ENCODE measurements at places on chromosomes 7 and 10.
A peak's percentile ranks its signal among the peaks of the same experiment; 100 is the strongest.

GRCh38 chr10:7260412-7260900, 150.4 kb downstream of the SFMBT2 start:
- peak; percentile 20 for DNase-seq

GRCh38 chr10:29546773-29547313, 87.9 kb downstream of the SVIL start:
- DNase-seq = no peak

- DNase-seq = no peak
These were observed 81.3 kb downstream of the SEMA3A start for GRCh38 chr7:84113286-84113685.

DNA sequence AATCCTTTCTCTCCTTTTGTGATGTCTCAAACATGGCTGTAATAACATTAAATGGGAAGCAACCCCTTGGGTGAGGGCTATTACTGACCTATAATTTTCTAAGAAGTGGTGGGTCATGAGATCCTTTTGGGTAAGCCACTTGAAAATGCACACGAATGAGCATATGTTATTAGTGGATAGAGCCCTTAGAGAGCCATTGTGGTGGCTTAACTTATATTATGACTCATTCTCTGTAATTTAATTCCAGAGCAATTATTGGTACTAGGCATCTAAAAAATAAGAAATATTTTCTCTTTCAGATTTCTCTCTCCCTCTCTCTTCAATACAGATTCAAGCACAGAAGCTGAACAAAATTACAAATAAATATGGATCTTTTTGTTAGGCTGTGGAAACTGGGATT, 1177.4 kb upstream of the PHF14 start:
- no peak for DNase-seq

GRCh38 chr10:91380873-91381256, 29.3 kb upstream of the HECTD2 start:
- DNase-seq = no peak

GRCh38 chr10:74008212-74008731, 10.4 kb downstream of the VCL start:
- DNase-seq = no peak

- no peak for DNase-seq
These were observed 31.8 kb upstream of the LSM8 start for GRCh38 chr7:118152149-118152548.

DNA sequence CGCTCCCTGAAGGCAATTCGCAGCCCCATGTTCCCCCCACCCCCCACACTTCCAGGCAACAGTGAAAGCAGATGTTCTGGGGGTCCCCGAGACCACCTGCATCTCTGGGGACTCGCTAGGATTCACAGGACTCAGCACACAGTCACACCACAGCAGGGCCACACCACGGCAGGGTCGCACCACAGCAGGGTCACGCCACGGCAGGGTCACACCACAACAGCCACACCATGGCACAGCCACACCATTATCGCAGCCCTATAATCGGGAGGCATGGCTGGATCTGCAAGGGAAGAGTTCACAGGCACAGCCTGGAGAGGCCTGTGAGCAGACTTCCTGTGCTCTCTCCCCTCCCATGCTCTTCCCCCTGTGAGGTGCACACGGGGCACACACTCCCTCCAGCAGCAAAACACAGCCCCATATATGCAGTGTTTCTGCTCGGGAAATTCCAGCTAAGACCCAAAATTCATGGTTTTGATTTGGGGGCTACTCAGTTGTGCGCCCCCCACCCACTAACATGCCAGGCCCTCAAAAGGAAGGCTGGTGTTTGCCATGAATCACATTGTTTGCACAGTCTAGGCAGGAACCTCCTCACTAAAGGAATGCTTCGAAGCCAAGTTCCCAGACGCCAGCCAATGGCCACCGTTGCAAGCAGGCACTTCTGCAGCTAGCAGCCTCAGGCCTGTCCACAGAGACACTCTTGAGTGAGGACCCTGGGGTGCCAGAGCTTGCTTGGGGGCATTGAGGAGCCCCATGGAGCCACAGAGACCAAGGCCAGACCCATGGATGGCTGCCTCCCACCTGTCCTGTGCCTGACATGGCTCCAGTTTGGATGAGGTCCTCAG, 7.0 kb upstream of the DPYSL4 start:
- DNase-seq = no peak

DNA sequence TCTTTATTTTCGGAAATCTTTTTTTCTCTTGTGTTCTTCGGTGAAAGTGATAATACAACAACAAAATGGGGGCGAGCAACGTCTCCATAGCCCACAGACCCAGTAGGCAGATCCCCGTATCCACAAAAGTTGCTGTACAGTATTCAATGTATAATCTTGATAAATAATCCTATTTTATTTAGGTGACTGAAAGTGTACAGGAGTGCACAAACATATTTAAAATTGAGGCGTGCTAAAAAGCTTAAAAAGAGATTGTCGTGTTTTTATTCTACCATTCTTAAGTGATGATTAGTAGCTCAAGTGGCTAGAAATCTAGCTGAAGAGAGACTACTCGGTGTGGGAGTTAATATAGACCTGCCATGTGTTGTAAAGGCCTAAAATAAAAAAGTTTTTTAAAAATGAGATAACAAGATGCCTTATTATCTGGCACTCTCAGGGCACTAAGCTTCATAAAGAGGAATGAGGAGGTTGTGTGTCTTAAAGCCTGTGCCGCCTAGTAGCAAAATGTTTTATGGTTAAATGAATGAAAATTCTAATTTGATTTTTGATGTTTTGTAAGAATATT, 1.6 kb downstream of the CAPZA2 start:
- DNase-seq = no peak

- DNase-seq = no peak
These were observed 430.9 kb downstream of the POM121L12 start for GRCh38 chr7:53466371-53466770.

GRCh38 chr7:32941681-32942414, 15.4 kb upstream of the FKBP9 start:
- no peak for DNase-seq

DNA sequence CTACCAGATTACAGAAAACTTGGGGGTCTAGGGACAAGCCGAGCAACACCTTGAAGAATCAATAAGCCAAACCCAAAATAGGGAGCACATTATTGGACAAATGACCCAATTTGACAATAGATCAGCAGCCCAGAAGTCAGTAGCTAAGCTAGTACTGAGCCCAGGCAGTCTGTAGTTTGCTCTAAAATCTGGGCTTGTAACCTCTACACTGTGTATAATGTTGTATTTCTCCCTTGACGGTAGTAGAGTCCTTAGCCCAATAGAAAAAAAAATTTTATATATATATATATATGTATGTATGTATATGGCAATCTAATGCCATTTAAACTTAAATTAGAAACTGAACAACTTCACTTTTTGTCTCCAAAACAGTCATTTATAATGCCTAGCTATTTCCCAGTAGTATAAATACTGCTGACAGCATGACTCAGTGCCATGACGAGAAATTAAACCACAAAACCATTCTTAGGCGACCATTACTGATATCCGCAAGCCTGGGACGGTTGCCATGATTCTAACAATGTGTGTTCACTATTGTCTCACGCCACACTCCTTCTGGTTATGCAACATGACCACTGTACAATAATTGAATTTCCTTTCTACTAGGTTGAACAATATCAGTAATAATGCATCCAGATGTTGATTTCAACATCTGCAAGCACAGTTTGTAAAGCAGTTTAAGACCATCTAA, 110.5 kb downstream of the IPMK start:
- DNase-seq = peak; percentile 15

GRCh38 chr10:117249493-117250093, 8.7 kb downstream of the SLC18A2 start:
- no peak for DNase-seq

DNA sequence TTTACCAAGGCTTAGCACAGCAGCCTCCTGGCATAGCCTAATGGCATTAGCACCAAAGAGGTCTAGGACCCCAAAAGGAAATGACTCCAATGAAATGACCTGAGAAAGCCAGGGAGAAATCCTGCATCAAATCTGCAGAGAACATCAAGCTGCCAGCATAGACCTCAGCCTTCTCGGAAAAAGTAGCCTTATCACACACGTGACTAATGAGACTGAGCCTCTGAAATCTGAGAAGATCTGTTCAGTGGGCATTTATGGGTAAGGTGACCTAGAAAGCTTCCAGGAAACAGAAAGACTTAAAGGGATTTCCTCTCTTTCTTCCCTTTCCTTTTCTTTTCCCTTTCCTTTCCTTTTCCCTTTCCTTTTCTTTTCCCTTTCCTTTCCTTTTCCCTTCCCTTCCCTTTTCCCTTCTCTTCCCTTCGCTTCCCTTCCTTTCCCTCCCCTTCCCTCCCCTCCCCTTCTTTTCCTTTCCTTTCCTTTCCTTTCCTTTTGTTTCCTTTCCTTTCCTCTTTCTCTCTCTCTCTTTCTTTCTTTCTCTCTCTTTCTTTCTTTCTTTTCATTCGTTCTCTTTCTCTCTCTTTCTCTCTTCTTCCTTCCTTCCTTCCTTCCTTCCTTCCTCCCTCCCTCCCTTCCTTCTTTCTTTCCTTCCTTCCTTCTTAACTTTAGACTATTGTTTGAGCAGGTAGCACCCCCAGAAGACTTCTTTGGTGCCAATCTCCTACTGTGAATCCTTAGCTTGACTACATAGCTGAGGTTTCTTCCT, 23.1 kb upstream of the PTTG1IP2 start:
- no peak for DNase-seq

DNA sequence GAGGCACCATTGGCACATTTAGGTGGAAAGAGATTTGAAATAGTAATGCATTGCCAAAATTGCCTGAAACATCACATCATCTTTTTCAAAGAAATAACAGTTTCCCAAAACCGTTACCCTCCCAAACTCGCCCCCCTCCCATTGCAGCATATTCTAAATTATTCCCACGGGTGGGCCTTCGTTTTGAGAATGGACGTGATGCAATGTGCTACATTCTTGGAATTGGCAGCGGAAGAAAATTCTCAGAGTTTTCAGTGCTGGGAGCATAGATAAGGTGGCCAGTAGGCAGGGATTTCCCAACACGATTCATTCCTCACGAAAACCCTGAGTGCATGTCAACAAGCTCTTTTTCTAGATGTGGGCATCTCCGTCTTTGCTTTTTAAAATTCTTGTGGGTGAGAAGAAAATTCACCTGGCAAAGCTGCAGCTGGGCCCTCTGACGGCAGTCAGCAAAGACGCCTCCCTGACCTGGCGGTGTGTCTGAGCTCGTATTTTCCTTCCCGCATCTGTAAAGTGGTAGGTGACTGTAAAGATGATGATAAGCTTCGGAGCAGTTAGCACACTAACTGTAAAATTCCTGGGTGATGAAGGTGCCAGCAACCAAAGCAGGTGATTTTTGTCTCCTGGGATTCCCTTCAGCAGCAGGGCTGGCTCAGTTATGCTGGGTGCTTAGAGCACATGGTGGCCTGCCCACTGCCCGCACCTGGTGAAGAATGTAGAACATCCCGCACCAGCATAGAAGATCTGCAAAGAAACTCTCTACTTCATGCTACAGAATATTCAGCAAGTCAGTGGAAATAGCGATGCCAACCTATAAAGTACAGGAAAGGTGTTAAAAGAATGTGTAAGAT, 141.9 kb upstream of the KLF6 start:
- DNase-seq = no peak

GRCh38 chr7:38318241-38318640, 44.8 kb upstream of the TARP start:
- DNase-seq = no peak

DNA sequence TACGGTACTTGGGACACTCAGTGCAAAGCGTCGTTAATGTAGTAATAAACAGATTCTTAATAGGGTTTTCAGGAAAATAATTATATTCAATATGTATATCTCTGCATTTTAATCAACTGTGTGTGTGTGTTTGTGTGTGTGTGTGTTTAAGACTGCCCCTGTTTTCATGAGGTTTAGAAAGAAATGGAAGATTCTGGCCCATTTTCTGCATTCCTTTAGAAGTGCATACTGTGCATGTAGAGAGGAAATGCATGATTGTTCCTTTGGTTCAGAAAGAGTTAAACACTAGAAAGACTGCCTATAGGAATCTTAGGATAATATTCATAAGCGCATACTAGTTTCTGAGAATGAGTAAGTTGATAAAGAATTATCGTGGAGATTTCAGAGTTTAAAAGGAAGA, 975 bp downstream of the CNTNAP2 start:
- no peak for DNase-seq

- DNase-seq = peak; percentile 3
These were observed 33.1 kb downstream of the PPIF start for GRCh38 chr10:79380125-79380945.

DNA sequence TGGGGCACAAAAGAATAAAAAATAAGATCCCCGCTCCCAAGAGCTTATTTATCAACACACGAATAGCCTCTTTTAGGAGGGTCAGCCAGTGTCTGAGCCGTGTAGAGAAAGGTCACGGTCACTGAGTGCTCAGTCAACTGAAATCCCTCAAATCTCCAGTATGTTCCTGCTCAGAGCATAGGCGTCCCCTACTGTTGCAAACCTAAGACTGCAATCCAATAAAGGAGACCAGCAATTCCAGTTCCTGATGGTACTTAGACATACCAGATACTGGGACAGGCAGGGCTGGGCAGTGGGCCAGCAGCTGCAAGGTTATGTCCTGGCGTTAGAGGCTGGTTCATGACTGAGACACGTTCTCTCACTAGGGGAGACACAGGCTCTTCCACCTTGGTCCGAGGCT, 93.6 kb downstream of the CACNB2 start:
- no peak for DNase-seq

GRCh38 chr10:132580143-132580542, 42.6 kb downstream of the INPP5A start:
- no peak for DNase-seq

DNA sequence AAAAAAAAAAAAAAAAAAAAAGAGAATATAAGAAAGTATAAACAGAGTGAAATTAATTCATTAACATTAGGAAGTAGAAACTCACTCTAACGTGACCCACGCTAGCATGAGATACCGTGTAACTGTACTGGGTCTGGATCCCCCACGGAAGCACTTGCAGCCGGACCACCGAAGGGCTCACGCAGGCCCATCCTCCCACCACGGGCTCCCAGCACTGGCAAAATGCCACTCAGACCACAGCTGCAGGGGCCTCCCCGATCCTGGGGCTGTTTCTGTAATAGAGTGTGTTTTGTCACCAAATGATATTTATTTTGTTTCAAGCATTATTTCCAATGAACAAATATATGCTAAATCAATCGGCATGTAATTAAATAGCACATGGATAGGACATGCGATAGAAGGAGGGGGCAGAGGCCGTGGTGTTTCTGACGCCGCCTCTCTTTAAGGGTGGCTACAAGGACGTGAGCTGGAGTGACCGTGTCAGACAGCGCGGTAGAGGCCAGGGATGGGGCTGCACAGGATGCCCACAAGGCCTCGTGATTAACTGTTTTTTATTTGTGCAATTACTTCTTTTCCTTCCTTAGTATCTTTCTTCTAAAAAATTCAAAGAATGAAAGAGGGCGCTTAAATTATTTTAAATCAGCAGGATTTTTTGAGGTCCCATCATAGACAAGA, 568.5 kb downstream of the PTPRN2 start:
- DNase-seq = no peak

GRCh38 chr10:96529634-96530279, 16.0 kb upstream of the TLL2 start:
- DNase-seq = no peak

GRCh38 chr10:76202777-76203176, 771.4 kb downstream of the LRMDA start:
- DNase-seq = no peak

- no peak for DNase-seq
These were observed 436.2 kb downstream of the KCNMA1 start for GRCh38 chr10:77201135-77202106.

GRCh38 chr7:103080923-103081322, 6.0 kb downstream of the ARMC10 start:
- DNase-seq = no peak

Measured in activated naive CD4-positive, alpha-beta T cell treated with anti-CD3 and anti-CD28 coated beads for 36 hours (primary cell).